ENCODE measurements at places on chromosomes 2 and 18.

- DNase-seq, result no peak
These were observed 16.0 kb upstream of the TMEM37 start for GRCh38 chr2:119415630-119416029.

GRCh38 chr2:112881217-112881985 lies 29.6 kb upstream of the IL37 start:
- peak; percentile 90 for DNase-seq

- DNase-seq, result no peak
These were observed 28.6 kb downstream of the EPB41L3 start for GRCh38 chr18:5515011-5515784.

- DNase-seq, result no peak
These were observed 19.7 kb downstream of the IFIH1 start for GRCh38 chr2:162298669-162299335.

DNA sequence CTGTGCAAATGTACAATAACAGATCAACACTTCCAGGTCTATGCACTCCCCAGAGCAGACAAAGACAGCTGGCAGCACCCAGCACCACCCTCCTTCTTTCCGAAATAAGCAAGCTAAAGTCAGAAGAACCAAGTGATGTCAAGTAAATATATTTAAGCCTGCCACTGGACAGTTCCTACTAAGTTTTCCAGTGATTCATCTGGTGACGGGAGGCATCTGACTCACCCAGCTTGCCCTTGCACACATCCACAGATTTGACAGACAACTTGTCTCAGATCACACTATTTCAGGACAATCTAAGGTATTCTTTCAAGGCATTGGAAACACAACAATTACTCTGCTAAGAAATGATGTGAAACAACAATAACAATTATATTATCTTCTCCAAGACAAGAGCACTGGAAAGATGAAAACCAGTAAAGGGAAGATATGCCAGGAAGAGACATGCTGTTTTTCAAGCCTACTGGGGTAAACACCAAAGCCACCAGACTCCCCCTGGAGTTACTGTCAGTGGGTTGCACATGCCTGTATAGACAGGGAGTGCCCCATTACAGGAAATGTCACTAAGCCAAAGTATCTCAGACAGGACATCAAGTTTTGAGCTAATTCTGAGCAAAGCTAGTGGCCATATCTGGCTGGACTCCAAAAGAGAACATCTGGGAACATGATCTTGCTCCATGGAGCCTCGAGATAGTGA lies 287.9 kb upstream of the KLHL29 start:
- DNase-seq, result no peak

DNA sequence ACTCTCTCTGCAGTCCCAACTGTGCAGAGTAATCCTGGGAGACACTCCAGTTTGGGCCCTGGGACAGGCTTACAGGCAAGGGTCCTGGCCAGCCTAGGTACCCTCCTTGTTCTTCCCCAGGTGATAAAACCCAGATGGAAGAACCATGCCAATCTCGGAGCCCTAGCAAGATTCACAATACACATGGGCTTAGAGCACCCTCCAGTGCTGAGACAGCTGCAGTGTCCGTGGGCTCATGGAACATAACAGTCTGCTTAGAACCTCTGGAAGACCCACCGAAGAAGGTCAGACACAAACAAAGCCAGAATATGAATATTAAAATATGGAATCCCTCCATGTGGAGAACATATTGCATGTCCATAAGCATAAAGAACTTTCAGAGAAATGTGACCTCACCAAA lies 568.1 kb downstream of the KCNJ3 start:
- no peak for DNase-seq

DNA sequence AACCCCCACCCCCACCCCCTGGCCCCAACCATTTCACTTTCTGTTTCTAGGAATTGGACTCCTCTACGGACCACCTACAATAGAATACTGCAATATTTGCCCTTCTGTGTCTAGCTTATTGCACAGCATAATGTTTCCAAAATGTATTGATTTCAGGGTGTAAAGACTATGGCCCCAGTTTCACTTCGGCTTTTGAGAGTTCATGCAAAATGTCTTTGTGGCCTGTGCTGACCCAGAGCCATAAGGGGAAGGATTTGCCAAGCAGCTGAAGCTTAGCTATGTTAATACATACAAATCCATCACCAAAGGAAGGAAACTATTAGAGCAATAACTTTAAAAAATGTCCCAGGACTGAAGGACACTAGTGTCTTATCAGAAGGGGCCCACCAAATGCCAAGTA lies 11.2 kb upstream of the ATP9B start:
- DNase-seq, result no peak

DNA sequence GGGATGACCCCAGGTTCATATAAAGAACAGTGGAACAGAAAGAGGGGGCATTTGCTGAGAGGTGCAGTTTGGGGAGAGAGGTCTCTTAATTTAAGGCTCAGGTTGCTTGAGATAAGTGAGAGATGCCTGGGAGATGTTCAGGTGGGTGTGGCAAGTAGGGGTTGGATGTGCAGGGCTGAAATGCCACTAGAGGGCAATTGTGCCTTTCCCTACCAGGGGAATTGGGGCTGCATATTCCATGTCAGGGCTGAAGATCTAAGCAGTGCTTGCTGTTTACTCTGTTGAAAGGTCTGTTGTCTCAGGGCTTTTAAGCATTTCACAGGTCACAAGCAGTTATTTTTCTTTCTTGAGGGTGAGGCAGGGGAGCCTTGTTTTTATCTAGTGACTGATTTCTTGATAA lies 7.8 kb downstream of the CCDC85A start:
- DNase-seq, result no peak

- DNase-seq, result no peak
These were observed 25.1 kb upstream of the CREB1 start for GRCh38 chr2:207504513-207505170.

DNA sequence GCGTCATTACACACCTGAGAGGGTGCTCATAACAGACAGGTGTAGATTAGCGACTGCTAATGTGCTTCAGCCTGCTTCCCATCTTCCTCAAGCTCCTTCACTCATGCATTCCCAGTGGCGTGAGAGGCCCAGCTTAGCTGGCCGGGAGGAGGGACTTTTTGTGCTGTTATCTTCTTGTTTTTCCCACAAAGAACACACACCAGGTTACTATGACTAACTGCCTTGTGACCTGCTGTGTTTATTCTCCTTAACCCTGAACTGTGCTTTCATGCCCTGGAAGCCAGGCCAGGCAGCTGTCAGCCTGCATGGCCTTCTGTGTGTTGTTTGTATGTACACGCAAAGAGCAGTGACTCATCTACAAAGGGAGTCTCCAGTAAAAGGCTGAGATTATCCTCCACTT lies 143.8 kb downstream of the PIEZO2 start:
- no peak for DNase-seq

DNA sequence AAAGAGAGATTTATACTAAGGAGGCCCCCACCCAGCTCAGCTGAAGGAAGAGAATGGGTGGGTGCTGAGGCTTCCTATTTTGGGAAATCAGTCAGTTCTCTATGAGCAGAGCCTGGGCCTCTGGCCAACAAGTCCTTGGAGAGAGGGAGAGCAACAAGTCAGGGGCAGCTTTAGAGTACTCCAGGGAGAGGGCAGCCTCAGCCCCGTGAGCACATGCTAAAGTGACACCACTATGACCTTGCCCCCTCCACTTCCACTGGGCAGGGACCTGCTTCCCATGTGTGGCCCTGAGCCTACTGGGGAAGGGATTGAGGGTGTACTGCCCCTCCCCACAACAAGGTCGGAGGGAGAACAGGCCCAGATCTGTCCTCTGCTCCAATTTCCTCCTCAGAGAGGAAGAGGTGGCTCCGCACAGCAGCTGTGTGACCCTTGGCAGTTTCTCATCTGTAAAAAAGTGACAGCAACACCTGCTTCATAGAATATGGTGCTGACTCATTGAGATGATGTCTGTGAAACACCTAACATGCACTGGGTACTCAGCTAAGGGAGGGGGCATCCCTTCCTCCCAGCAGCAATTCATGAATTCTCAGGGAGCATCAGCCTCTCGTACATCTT lies 72.9 kb downstream of the CLHC1 start:
- DNase-seq, result peak; percentile 33

- no peak for DNase-seq
These were observed at the start of gene SCYGR4 for GRCh38 chr2:227617316-227618230. SCYGR4 (plus strand) TSS chr2:227617498; CDS start chr2:227617498, 0 bp downstream.

- no peak for DNase-seq
These were observed 779 bp upstream of the LYPD6 start for GRCh38 chr2:149329489-149330126.

DNA sequence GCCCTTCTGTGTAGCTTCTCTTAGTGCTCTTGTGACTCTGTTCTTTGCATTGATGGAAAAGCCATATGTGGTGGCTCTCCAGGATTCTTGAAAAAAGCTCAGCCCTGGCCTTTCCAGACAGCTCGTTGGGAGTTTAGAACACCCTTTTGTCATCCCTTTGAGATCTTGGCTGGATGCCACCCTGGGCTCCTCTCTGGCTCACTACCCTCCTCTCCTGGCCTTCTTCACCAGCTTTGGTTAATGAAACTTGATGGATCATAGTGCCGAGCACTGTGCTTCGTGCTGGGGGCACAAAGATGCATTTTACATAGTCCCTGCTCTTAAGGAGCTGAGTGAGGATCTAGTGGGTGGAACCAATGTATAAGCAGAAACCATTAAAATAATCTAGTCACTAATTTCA lies 15.6 kb upstream of the FHOD3 start:
- no peak for DNase-seq

DNA sequence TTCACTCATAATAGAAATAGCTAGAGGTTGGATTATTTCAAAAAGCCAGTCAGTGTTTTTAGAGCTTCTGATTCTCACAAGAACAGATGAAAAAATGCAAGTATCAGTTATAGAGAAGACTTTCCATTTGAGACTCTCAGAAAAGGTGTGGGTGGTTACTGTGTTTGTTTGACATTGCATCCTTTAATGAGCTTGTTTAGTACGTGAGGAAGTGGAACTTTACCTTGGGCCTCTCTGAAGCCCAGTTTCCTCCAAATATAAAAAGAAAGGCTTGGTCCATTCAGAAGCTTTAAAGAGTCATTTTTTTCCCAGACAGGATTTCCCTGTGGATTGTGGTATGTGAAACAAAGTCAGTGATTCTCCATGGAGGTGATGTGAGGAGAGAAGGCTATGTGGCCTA lies 89.9 kb upstream of the RANBP2 start:
- DNase-seq, result no peak

- DNase-seq, result no peak
These were observed 140.8 kb downstream of the AGAP1 start for GRCh38 chr2:235634435-235635158.

DNA sequence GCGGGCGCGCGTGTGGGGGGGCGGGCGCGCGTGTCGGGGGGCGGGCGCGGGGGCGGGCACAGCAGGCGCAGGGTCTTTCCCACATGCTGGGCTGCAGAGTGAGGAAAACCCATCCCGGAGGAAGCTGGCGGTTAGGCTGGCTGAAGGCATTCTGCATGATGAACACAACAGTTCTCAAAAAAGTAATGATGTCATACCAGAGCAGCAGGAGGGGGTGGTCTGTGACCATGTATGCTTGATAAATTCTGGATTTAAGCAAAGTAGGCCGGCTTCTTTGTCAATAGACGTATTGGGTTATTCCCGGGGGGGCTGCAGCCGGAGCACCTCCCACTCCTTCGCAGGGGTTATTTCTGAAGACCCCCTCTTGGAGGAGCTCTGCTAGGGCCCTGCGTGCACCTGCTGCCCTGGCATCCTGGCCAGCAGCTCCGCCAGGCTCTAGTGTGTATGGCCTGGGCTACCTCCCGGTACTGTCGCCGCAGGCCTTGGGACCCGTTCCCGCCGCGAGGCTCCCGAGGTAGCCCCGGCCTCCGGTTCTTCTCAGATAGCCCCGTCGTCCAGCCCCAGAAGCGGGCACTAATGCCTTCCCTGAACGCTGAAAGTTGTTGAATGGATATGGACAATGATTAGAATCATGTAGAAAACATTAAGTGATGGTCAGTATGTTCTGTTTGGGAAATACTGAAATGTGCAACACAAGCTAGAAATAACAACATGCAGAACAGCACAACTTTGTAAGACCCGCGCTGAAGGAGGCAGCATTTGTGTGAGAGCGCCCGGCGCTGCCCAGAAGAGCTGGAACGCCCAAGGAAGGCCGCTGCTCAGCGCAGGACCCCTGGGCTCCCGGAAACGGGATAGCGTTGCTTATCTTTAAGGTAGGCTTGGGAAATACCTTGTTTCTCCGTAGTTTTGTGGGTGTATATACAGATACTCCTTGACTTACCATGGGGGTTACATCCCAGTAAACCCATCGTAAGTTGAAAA lies 101.4 kb upstream of the RAB6C start:
- DNase-seq, result no peak

DNA sequence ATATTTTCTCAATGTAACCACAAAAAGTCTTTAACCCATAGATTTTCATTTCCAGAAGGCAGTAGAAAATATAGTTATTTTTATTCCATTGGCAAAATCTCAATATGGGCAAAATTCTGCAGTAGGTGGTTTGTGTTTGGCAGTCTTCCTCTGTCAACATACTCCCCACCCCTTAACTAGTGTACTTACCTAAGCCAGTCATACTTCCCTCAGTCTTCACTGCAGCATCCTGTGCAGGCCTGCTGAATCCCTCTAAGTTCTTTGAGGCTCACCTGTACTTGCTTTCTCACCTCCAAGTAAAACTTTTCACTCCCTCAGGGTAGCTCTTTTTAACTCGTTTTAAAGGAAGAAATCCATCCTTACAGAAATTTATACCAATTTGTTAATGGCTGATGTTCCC lies 6.8 kb downstream of the CARF start:
- DNase-seq, result no peak

GRCh38 chr2:209553913-209554312 lies 130.1 kb downstream of the MAP2 start:
- DNase-seq, result no peak

DNA sequence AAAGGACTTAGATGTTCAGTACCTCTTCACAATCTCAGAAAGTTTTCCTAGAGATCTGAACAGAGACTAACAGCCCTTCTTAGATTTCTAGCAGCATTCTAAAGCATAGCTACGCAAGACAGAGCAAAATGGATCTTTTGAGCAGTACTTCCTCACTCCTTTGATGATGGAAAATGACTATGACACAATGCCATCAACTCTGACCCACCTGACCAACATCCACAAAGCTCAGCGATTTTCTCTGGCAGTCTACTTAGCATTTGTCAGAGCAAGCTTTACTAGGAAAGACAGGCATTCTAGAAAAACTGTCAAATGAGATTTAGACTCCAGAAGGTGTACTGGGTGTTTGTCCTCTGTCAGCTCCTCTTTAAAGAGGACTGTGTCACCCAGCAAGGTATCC lies 180.9 kb upstream of the ACVR2A start:
- no peak for DNase-seq

Measured in GF-D8 (cell line).